Pulmonary artery endothelial cell (primary cell): ENCODE measurements at places on chromosomes 7 and 10. TPM values are rescaled to one million over a fixed set of nuclear protein-coding genes. Genes with fewer than 3 reads are reported as not detected.

Gene TSPAN33
- total RNA-seq = 0.07 and 0.28 TPM in 2 replicates

Gene ZNF679
- not detected in 2 replicates for total RNA-seq

Gene WDR86
- total RNA-seq = not detected in 2 replicates

Gene CADPS2
- 74.0 and 115 TPM in 2 replicates for total RNA-seq

Gene GIMAP2
- 41.5 and 82.2 TPM in 2 replicates for total RNA-seq

Gene TAS2R41
- not detected in 2 replicates for total RNA-seq

Gene C10orf53
- not detected in 2 replicates for total RNA-seq
